ENCODE measurements at places on chromosomes 13 and 19.

GRCh38 chr19:46488551-46488950 lies 7.1 kb downstream of the PNMA8B start:
- DNase-seq: no peak

DNA sequence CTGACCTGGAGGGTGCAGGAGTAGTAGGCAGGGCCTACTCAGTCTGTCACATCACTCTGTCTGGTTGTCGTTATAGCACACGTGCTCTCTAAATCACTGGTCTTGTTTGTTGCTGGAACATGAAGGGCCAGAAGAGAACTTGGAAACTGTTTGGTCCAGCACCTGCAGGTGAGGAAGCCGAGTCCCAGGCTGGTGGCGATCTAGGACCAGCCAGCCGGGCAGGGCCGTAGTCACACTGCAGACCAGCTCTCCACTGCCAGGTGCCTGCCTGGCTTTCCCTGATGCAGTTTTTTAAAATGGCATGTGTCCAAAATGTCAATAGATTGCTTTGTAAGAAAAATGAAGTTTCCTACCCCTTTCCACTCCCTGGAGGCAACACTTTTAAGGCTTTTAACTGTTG lies 53.7 kb downstream of the GGACT start:
- no peak for DNase-seq

DNA sequence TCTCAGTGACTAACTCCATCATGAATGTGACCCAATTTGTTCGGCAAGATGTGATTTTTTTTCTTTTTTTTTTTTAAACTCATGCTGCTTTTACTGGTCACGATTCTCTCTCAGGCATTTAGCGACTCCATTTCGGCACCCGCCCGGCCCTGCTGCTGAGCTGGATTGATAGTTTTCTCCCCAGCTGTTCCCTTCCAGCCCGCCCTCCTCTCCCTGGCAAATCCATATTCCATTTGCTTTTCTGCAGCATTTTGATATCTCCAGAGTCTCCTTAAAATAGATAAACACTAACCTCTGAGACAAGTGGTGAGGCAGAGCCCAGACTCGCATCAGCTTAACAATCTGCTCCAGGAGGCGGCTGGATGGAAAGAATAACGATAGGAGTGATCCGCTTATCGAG lies 55.5 kb upstream of the KATNAL1 start:
- DNase-seq: no peak

DNA sequence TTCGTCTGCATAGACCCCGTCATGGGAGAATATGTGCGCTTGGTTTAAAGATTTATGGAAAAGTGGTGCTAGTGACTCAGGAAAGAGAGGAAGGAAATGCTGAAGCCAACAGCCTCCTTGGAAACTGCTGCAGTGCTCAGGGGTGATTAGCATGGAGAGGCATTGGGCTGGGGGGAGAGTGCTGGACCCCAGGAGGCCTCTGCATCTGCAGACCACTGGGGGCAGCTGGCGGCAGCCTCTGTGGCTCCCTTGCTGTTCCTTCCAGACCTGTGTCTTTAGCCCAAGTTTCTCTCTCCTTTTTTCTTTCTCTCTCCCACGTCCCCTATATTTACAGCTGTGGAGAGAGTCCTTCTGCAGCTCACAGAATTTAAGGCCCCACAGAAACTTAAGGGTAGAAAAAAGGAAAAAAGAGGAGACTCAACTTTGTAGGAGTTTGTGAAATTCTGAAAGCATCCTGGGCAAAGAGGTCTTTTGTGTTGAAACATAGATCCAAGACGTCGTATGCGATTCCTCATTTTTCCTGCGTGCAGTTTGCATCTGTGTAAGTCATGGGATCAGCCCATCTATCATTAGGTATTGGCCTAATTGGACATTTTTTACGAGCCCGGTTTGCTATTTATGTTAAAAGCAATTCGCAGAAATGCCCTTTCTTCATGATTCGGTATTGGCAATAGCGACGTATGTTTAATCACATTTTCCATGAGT lies 116.2 kb upstream of the ZNF536 start:
- DNase-seq: no peak

GRCh38 chr19:18807861-18808331 lies 16.8 kb upstream of the COMP start:
- no peak for DNase-seq

- DNase-seq: no peak
These were observed 145.0 kb downstream of the ABCC4 start for GRCh38 chr13:95156208-95156607.

GRCh38 chr13:81139987-81140386 lies 799.1 kb upstream of the SPRY2 start:
- no peak for DNase-seq
